Activated naive CD4-positive, alpha-beta T cell treated with anti-CD3 and anti-CD28 coated beads for 36 hours (primary cell): ENCODE measurements at places on chromosomes 3 and 15. TPM values are rescaled to one million over a fixed set of nuclear protein-coding genes. Genes with fewer than 3 reads are reported as not detected.
A peak's percentile ranks its signal among the peaks of the same experiment; 100 is the strongest.

CPLX3 gene
- total RNA-seq: not detected

OR4M2 gene
- total RNA-seq: not detected

MB21D2 gene
- total RNA-seq: 6.4 TPM

SNTN gene
- not detected for total RNA-seq

ATP8B4 gene
- 2.0 TPM for total RNA-seq

CLEC3B gene
- total RNA-seq: not detected

NMNAT3 gene
- 6.2 TPM for total RNA-seq

CLDN18 gene
- total RNA-seq: not detected

SNRPA1 gene
- total RNA-seq: 212 TPM

GMNC gene
- total RNA-seq: not detected

ADGRG7 gene
- total RNA-seq: not detected

DNA sequence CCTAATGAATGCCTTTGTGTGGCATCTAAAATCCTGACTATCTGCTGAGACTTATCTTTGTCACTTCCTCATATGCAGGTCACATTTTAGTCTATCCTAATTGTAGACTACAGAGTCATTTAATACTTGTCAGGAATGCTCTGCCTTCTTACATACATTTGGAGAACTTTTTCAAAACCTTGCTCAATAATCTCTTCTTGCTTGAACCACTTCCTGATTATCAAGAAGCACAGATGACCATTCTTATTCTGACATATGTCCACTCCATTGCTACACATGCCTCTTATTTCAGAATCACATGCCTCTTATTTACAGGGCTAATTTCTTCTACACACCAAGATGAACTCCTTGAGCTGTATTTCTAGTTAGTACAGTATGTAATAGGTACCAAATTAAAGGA is 400.3 kb downstream of the TBC1D5 start:
- no peak overlapping the region for H3K27ac ChIP-seq
- DNase-seq: no peak
- H3K4me3 ChIP-seq: no peak overlapping the region
- H3K36me3 ChIP-seq: peaks cover 2% of the 10 kb centered on the region
- H3K4me1 ChIP-seq: no peaks in the 10 kb centered on the region

DNA sequence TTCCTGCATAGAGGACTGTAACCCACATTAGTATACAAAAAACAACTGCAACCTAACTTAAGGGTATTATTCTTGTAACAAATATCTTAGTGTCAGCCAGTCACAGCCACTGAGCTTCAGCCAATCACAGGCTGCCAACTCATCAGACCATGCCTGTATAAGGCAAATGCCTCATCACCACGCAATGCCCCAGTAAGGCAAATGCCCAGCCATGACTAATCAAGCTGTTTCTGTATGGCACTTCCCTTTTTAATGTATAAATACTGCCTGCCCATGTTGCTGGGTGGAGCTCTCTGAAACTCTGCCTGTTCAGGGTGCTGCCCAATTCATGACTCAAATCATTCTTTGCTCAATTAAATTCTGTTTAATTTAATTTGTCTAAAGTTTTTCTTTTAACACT is 18.4 kb upstream of the GABRA5 start:
- no peak overlapping the region for H3K27ac ChIP-seq
- H3K36me3 ChIP-seq: no peaks in the 10 kb centered on the region
- H3K4me3 ChIP-seq: no peak overlapping the region
- DNase-seq: no peak
- no peaks in the 10 kb centered on the region for H3K27me3 ChIP-seq

- peaks cover 40% of the 10 kb centered on the region for H3K4me1 ChIP-seq
- H3K4me3 ChIP-seq: no peak overlapping the region
- peak; percentile 54 for DNase-seq
- no peak overlapping the region for H3K27ac ChIP-seq
- H3K27me3 ChIP-seq: no peaks in the 10 kb centered on the region
- no peaks in the 10 kb centered on the region for H3K36me3 ChIP-seq
Observed at GRCh38 chr3:186255703-186256331, 106.2 kb downstream of the DGKG start.

DNA sequence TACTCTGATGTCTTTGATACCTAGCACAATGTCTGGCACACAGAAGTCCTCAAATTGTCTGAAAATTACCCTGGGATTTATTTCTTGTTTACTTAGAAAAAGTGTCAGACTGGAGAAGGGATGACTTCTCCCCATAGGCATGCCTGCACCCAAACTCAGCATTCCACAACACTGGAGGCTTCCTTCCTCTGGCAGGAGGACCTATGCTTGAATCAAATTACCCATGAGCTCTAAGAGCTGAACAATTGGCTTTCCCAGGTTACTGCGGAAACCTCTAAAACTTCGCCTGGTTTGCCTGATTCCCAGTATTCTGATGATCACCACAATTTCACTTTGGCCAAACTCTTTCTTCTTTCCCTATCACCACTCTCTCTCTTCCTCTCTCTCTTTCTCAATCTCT is 217.4 kb downstream of the DIPK2A start:
- no peak for DNase-seq
- no peak overlapping the region for H3K27ac ChIP-seq
- H3K27me3 ChIP-seq: no peaks in the 10 kb centered on the region
- peaks cover 7% of the 10 kb centered on the region for H3K4me1 ChIP-seq
- H3K4me3 ChIP-seq: no peak overlapping the region

- DNase-seq: no peak
- no peak overlapping the region for H3K4me3 ChIP-seq
- H3K27ac ChIP-seq: no peak overlapping the region
- H3K36me3 ChIP-seq: no peaks in the 10 kb centered on the region
Observed at GRCh38 chr3:24272875-24273274, 221.8 kb downstream of the THRB start.

- no peaks in the 10 kb centered on the region for H3K4me1 ChIP-seq
- no peaks in the 10 kb centered on the region for H3K36me3 ChIP-seq
- H3K27ac ChIP-seq: no peak overlapping the region
- no peak for DNase-seq
Observed at GRCh38 chr15:26132811-26133210, 269.7 kb upstream of the ATP10A start.

- no peak for DNase-seq
- no peaks in the 10 kb centered on the region for H3K36me3 ChIP-seq
- no peak overlapping the region for H3K4me3 ChIP-seq
Observed at GRCh38 chr15:52912172-52912571, 122.0 kb upstream of the ONECUT1 start.

DNA sequence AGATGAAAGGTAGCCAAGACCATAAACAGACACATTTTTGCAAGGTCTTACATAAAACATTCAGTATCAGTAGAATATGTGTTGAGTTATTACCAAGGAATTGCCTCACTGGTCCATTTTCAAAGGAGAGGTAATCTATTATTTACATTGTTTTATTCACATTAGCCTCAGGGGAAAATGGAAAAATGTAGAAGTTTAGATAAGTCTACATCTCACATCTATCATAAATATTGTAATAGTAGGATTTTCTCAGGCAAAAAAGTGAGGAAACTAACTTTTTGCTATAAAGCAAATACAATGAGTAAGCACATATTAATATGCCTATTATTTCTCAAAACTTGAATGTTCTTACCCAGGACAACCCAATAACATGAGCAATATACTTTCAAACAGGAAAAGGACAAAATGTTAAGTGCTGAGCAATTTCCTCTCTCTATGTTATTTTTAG is 184.6 kb upstream of the AGTR1 start:
- no peaks in the 10 kb centered on the region for H3K36me3 ChIP-seq
- no peaks in the 10 kb centered on the region for H3K27me3 ChIP-seq
- H3K4me1 ChIP-seq: no peaks in the 10 kb centered on the region
- no peak overlapping the region for H3K27ac ChIP-seq
- no peak for DNase-seq

DNA sequence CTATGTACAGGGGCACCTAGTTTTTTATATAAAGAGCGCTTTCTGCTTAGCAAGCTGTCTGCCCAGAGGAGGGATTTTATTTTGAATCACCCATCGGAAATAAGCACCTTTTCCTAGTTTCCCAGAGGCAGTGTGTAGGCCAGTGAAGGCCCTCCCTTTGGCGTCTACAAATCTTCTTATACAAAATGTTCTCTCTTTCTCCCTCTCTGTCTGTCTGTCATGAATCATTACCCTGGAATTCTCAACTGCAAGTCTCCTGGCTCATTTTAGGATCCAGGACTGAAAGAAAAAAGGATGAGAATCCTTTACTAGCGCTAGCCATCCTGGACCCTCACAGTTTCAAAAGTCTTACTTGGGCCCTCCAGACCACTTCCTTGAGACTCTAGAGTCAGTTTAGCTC is 728.1 kb downstream of the OTOL1 start:
- H3K27ac ChIP-seq: no peak overlapping the region
- H3K4me1 ChIP-seq: no peaks in the 10 kb centered on the region

- H3K4me1 ChIP-seq: no peaks in the 10 kb centered on the region
- H3K4me3 ChIP-seq: no peak overlapping the region
- H3K36me3 ChIP-seq: no peaks in the 10 kb centered on the region
Observed at GRCh38 chr3:79306934-79307570, 460.7 kb downstream of the ROBO1 start.

- H3K27ac ChIP-seq: peak overlapping the region; percentile 34
- DNase-seq: no peak
- H3K4me1 ChIP-seq: peaks cover 3% of the 10 kb centered on the region
- peaks cover 28% of the 10 kb centered on the region for H3K36me3 ChIP-seq
- H3K27me3 ChIP-seq: no peaks in the 10 kb centered on the region
- H3K4me3 ChIP-seq: no peak overlapping the region
Observed at GRCh38 chr15:64678126-64678819, 97.1 kb downstream of the RBPMS2 start.

DNA sequence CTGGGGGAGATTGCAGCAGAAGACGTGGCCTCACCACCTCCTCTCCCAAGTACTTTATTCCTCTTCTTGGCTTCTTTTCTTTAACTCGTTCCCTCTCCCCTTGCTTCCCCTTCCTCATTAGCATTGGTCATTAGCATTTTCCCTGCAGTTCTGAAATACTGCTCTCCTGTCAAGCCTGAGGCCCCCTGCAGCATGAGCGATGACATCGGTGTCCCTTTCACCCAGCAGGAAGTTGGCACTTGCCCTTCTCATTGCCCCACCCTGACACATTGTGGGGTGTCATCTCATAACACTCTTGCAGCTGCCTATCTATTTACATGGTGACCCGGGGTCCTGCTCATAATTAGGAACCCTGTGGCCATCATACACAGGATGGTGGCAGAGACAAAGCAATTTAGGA is 167.1 kb downstream of the ARRDC4 start:
- peaks cover 6% of the 10 kb centered on the region for H3K27me3 ChIP-seq
- H3K36me3 ChIP-seq: no peaks in the 10 kb centered on the region
- H3K4me1 ChIP-seq: no peaks in the 10 kb centered on the region

DNA sequence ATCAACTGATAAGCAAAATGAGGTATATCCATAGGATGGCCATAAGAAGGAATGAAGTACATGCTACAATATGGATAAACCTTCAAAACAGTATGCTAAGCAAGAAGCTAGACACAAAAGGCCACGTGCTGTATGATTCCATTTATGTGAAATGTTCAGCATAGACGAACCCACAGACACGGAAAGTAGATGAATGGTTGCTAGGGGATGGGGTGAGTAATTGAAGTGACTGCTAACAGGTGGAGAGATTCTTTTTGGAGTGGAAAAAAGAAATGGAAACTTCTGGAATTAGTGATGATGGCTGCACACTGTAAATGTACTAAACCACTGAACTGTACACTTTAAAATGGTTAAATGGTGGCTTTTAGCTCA is 630 bp upstream of the EFCAB12 start:
- H3K27me3 ChIP-seq: no peaks in the 10 kb centered on the region
- DNase-seq: peak; percentile 21
- H3K36me3 ChIP-seq: peaks cover 24% of the 10 kb centered on the region
- H3K27ac ChIP-seq: peak overlapping the region; percentile 71
- H3K4me1 ChIP-seq: peaks cover 45% of the 10 kb centered on the region

- H3K36me3 ChIP-seq: no peaks in the 10 kb centered on the region
- peaks cover 3% of the 10 kb centered on the region for H3K27me3 ChIP-seq
- DNase-seq: no peak
- H3K4me1 ChIP-seq: no peaks in the 10 kb centered on the region
- H3K27ac ChIP-seq: no peak overlapping the region
- no peak overlapping the region for H3K4me3 ChIP-seq
Observed at GRCh38 chr3:98259707-98260106, 4.3 kb upstream of the OR5H6 start.

GRCh38 chr3:377158-377561 is 180.6 kb downstream of the CHL1 start:
- no peak for DNase-seq
- no peak overlapping the region for H3K27ac ChIP-seq
- no peaks in the 10 kb centered on the region for H3K27me3 ChIP-seq

DNA sequence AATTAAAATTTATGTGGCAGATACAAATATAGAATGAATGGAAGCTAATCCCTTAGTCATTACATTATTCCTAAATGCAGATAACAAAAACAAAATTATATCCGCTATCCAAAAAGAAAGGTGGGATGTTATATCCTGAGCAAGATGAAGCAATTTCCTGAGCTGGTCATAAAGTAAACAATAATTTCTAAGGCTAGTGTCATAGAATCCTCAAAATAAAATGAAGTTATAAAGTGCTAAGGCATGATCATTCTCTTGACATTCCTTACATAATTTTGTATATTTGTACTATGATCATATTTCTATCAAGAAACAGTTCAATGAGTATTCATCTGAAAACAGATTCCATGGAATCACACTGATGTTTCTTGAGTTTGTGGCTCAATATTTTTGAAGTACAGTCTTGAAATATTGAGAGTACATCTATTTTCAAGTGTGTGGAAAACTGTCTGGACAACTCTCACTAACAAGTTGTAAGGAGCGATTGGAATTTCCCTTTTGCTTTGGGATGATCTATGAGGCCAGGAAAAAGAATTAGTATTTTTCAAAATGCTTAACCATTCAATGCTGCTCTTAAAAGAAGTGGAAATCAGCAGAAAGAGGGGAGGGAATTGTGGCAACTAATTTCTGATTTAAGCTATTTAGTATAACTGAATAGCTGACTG is 92.4 kb downstream of the ABI3BP start:
- no peak overlapping the region for H3K27ac ChIP-seq
- peaks cover 2% of the 10 kb centered on the region for H3K4me1 ChIP-seq
- H3K4me3 ChIP-seq: no peak overlapping the region
- H3K36me3 ChIP-seq: no peaks in the 10 kb centered on the region

DNA sequence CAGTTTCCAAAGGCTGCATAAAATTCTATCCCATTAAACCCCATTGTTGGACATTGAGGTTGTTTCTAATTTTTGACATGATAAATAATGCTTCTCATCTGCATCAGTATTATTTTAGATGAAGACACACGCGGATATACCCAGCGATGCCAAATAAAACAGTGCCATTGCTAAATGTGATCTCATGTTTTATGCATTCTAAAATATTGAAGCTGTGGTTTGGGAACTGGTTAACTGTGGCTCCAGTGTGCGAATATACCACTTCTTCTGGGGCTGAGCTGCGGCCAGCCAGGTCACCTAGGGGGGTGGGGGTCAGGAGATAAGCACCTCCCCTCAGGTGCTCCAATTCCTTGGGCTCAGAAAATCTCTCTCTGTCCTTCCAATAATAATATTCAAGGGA is 230.0 kb downstream of the ADAMTS9 start:
- H3K36me3 ChIP-seq: no peaks in the 10 kb centered on the region
- H3K27ac ChIP-seq: no peak overlapping the region
- peaks cover 16% of the 10 kb centered on the region for H3K27me3 ChIP-seq
- H3K4me1 ChIP-seq: peaks cover 2% of the 10 kb centered on the region
- H3K4me3 ChIP-seq: no peak overlapping the region

- no peaks in the 10 kb centered on the region for H3K4me1 ChIP-seq
- no peaks in the 10 kb centered on the region for H3K27me3 ChIP-seq
- H3K36me3 ChIP-seq: no peaks in the 10 kb centered on the region
- H3K27ac ChIP-seq: peak overlapping the region; percentile 9
Observed at GRCh38 chr3:9194509-9195184, 54.8 kb downstream of the SRGAP3 start.
